ENCODE measurements at places on chromosomes 5 and 9.

- peak; percentile 48 for DNase-seq
Measured at GRCh38 chr9:127451858-127452656, 747 bp downstream of the LRSAM1 start.

GRCh38 chr5:26323794-26324193, 714.6 kb downstream of the CDH9 start:
- no peak for DNase-seq

GRCh38 chr9:121201045-121201737, 478 bp downstream of the RAB14 start:
- peak; percentile 52 for DNase-seq

GRCh38 chr5:61609840-61610677, 278.0 kb downstream of the ZSWIM6 start:
- no peak for DNase-seq

DNA sequence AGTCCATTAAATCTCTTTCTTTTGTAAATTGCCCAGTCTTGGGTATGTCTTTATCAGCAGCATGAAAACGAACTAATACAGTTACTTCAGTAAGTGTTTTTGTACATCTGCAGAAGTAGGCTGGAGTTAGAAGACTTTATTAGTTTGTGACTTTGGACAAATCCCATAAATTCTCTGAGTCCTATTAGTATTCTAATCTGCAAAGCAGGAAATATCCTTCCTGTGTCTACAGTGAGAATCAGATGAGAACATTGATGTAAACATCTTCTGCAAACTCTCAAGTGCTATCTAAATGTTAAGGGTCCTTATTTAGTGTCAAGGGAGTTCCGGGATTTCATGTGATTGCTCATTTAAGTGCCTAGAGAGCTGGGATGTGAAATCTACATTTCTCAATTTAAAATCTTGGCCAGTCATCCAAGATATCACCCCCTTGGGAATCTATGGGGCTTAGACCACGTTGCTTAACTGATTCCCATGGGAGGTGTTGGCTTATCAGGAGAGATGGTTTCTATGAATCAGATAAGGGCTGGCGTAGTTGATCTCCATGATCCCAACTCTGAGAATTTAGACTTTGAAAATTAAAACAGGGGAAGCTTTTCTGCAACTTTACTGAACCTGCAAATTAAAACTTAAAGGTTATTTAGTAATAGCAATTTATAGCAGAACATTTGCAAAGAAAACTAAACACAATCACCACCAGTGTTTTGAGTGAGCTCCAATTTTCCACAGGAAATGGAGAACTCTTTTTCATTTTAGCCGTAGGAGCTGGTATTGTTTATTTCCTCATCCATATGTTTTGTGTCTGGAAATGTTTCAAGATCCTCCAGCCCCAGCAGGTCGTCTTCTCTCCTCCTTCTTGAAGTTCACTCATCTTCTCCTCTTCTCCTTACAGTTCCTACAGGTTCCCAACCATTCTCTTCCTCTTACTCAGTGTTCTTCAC, 241.6 kb upstream of the CD180 start:
- no peak for DNase-seq

- no peak for DNase-seq
Measured at GRCh38 chr9:120965344-120966012, 38.9 kb upstream of the TRAF1 start.

DNA sequence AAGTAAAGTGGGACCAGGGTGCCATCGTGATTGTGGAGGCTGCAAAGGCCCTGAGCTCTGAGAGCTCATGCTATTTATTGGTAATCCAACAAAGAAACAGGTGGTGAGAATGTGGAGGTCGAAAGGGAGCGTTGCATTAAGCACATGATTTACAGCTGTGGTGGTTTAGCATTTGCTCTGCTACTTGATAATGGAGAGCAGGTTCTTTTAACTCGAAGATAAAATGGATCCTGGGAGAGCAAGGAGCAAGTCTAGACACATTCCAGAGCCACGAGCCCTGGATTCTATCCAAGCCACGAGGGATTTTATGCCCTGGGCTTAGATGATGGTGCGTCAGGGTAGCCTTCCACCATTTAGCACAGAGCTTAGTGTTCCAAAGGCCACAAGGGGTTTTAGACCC, 1710.1 kb upstream of the CDH9 start:
- DNase-seq = no peak

GRCh38 chr5:149724130-149724840, 5.8 kb upstream of the PPARGC1B start:
- DNase-seq = peak; percentile 36

DNA sequence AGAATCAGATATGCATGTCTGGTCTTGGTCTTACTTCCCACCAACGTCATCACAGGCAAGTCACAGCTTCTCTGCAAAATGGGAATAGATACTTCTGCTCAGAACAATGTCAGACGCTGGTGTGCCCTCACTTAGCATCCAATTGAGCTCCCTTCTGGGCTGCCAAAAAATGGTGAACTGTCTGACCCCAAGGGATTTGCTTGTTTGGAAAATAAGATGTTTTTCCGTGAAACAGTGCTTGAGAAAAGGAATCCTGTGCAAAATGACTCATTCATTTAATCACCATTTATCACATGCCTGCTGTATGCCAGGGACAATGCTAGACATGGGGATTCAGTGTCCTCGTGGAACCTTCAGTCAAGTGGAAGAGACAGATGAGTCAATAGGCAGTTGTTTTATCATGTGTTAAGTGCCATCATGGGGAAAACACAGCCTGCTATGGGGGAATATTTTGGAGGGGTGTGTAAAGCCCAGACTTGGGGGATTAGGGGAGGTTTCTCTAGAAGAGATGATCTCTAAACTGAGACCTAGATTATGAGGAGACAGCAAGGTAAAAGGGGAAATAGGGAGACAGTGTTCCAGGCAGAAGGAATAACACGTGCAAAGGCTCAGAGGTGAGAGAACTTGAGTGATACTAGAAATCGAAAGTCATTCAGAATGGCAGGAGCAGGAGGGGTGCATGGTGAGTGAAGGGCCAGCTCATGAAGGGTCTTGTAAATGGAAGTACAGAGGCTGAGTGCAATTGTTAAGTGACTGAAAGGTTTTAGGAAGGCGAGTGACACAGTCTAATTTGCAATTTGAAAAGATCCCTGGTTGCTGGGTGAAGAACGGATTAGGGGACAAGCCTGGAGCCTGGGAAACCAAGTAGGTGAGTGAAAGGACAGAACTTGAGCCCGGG, 3.9 kb downstream of the NIPAL4 start:
- peak; percentile 73 for DNase-seq

DNA sequence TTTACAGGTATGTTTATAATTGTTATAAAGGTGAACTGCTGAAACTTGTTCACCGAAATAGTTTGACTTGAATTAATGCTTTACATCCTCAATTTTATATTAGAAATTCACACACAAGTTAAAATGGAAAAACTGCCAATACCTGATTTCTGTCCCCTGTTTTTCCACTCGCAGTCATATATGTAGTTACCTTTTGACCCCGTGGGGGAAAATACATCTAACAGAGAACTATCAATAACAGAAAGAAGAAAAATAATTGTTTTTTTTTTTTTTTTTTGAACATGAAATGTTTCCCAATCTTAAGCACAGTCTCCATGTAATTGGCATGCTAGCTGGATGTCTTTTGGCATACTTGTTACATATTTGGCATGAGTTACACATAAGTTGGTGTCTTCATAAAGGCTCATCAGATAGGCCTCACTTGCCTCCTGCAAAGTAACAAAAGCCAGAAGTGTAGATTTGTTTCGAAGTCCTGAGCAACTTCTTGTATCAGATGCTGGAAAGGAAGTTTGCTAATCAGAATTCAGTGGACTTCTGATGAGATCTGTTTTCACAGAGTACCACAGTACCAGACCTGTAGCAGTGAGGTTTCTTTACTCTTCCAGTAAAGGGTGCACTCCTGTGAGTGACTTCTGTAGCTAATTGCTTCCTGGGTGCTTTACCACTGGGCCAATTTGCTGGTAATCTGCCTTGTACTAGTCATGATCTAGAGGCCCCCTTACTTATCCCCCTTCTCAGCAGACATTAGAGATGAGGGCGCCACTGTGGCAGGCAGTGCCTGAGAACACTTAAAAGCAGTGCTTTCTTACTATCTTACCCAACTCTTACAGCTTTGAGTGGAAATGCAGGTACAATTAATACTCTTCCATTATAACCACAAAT, 36.2 kb upstream of the CXXC5 start:
- DNase-seq = no peak

DNA sequence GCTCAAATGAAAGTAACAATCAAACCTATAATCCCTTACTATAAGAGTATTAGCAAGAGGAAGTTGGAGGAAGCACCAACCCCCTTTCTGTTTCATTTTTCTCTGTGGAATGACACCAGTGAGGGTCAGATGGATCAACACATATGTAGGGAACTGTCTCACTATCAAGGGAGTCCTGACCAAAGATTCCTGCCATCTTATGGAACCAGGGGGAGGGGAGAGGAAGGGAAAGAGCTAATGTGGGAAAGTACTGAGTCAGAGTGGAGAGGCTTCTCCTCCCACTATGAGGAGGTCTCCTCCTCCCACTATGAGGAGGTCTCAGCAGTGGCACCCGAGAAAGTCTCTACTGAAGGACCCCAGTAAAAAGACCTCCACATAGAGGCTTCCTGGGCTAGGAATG, 73.3 kb upstream of the PCSK1 start:
- no peak for DNase-seq

GRCh38 chr5:95715799-95716461, 15.2 kb upstream of the RHOBTB3 start:
- DNase-seq = no peak

DNA sequence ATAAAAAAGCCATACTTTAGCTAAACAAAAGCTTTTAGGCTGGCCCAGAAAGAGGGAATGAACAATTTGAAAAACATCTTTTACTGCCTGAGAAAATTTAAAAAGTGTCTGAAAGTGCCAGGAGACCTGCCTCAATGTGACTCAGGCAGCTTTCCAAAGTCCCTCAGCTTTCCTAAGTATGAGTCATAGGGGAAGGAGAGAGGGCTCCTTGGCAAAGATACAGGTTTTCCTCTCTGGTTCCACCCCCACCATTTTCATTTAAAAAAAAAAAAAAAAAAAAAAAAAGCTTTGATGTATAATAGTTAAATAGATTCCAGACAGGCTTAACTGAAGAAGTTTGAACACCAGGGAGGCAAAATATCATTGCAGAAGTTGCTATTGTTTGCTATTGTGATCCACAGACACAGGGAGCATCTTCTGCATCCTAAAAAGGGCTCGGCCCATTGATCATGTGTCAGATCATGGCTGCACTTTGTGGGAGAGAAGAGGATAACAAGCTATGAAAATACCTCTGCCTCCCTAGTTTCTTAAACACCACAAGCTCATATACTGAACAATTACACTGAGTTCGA, 71.5 kb downstream of the MRPS27 start:
- DNase-seq = no peak

- DNase-seq = no peak
Measured at GRCh38 chr5:6590581-6590980, 42.3 kb downstream of the NSUN2 start.

GRCh38 chr9:18352711-18353110, 121.2 kb upstream of the ADAMTSL1 start:
- DNase-seq = no peak

- DNase-seq = no peak
Measured at GRCh38 chr5:176740702-176741496, 69.5 kb upstream of the UNC5A start.

DNA sequence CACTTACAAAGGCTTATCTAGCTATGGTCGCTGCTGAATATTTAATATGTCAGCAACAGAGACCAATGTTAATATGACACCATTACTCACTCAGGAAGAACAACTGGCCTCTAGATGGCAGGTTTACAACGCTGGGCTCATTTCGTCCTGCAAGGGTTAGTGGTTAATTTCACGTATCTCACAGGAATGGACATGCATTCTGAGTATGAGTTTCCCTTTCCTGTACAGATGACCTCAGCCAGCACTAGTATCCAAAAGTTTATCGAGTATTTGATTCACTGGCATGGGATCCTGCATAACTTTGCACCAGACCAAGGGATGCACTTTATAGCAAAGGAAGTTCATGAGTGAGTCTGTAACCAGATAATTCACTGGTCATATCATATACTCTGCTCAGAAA, 8.7 kb upstream of the TRPC7 start:
- DNase-seq = no peak

DNA sequence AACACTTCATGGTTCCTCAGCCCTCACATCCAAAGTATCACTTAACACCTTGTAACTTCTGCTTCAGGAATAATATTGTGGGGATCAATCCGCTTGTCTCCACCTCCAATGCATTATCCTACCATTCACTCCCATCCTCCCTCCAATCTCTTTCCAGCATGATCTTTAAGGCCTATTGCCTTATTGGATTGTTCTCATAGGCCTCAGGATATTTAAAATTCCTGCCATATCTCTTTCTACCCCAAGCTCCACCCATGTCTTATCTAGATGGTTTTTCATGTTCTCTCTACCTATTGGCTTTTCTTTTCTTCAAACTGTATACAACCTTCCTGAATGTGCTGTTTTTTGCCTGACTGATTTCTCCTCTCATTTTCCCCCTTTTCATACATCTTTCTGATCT, 7.2 kb downstream of the KDM4C start:
- no peak for DNase-seq

- DNase-seq = no peak
Measured at GRCh38 chr9:99173570-99174504, 47.9 kb downstream of the ALG2 start.

GRCh38 chr9:93061791-93062763, 3.6 kb downstream of the SUSD3 start:
- DNase-seq = no peak

DNA sequence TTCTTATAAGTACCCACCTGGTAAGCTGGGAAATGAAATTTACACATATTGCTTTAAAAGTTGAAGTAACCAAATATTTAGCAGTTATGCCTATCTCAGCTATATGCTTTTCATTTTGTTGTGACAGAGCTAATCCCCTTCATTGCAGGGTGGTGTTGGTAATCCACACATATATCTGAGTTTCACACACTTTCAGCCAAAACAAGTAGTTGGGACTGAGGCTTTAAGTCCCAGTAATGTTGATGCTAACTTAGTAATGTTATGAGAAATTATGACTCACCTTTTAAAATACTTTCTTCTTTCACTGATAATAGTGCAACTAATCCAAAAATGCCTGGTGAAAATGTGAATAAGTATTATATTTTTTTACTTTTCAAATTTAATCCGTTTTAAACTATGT, 19.2 kb upstream of the RICTOR start:
- no peak for DNase-seq

GRCh38 chr9:111064160-111064837, 26.0 kb upstream of the LPAR1 start:
- peak; percentile 26 for DNase-seq

GRCh38 chr5:180435594-180435993, 58.6 kb upstream of the CNOT6 start:
- DNase-seq = no peak

GRCh38 chr9:91495450-91495849, 71.8 kb upstream of the NFIL3 start:
- no peak for DNase-seq

DNA sequence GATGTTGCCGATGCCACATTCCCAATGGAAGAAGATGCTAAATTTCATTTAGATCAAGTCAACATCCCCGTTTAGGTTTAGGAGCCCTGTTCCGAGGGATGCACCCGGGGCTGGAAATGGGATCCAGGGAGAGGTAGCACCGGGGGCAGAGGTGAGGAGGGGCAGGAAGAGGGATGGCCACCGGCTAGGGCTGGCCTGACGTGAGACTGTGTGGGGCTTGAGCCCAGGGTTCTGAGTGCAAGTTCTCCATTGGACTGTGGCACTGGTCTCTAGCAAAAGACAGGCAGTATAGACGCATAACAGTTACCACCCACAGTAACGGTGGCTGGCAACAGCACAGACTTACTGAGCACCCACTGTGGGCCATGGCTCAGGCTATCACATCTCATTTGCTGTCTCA, 209.0 kb upstream of the MVB12B start:
- DNase-seq = no peak
